ENCODE measurements at places on chromosomes 2 and 18.
A peak's percentile ranks its signal among the peaks of the same experiment; 100 is the strongest.

GRCh38 chr2:240217431-240218301 lies 77.2 kb upstream of the OTOS start:
- DNase-seq: no peak

DNA sequence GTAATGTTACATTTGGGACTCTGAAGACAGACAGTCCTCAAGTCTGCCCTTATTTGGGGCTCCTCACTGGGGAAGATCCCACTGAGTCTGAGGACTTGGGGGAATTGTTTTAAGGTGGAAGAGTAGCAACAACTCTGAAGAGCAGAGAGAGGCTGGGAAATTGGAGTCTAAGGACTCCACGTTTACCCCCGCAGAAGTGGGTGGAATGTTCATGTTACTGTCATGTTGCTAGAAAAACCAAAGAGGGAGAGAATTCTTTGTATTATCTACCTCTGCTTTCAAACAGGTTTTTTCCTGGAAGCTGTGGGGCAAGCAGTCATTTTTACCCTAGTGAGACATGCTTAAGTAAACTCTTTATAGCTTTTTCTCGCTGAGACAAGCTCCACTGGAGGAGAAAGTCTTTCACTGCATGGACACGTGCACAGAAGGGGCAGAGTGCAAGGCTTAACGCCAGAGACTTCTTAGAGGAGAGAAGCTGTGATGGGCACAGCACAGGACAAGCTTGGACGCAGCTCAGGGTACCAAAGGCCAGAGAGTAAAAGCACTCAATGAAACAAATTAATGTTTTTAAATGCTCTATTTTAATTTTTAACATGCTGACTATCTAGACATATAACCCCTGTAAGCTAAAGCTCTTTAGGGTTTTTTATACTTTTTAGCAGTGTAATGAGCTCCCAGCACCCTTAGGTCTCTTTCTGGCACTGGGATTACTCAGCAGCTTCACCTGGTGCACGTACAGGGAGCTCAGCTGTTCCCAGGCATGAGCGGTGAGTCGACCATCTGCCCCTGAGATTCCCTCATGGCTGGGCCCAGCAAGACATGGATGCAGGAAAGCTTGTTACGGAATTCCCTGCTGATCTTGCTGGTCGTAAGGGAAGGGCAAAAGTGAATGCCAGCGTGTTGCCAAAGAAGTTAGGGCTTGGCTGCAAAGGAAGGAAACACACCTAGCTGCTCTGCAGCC lies 54.5 kb upstream of the BIN1 start:
- no peak for DNase-seq

GRCh38 chr2:26989156-26989555 lies 18.7 kb downstream of the MAPRE3 start:
- DNase-seq: no peak

GRCh38 chr18:23573626-23574431 lies 12.5 kb downstream of the NPC1 start:
- no peak for DNase-seq

GRCh38 chr18:40685219-40685618 lies 1269.8 kb upstream of the PIK3C3 start:
- no peak for DNase-seq

DNA sequence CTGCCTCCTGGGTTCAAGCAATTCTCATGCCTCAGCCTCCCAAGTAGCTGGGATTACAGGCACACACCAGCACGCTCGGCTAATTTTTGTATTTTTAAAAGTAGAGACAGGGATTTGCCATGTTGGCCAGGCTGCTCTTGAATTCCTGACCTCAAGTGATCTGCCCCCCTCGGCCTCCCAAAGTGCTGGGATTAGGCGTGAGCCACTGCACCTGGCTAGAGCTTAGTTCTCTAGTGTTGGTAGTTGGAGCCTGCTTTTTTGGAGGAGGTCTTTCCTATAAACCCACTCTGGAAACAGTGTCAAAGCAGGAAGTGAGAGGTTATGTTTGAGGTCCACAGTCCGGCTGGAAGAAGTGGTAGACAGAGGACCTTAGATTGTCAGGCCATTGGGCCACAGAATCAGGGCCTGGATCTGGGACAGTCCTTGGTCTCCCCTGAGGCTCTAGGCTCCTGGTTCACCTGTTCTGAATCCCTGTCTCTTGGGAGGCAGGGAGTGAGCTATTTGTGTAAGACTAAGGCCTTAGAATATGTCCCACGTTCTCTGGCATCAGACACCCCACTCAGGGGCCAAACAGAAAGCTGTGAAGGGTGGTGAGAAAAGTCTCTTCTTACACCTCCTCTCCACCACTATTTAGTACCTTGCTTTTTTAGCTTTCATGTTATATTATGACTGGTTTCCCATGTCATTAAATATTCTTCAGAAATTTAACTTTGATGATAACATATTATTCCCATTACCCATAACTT lies 34.5 kb downstream of the PCBP1 start:
- peak; percentile 37 for DNase-seq

DNA sequence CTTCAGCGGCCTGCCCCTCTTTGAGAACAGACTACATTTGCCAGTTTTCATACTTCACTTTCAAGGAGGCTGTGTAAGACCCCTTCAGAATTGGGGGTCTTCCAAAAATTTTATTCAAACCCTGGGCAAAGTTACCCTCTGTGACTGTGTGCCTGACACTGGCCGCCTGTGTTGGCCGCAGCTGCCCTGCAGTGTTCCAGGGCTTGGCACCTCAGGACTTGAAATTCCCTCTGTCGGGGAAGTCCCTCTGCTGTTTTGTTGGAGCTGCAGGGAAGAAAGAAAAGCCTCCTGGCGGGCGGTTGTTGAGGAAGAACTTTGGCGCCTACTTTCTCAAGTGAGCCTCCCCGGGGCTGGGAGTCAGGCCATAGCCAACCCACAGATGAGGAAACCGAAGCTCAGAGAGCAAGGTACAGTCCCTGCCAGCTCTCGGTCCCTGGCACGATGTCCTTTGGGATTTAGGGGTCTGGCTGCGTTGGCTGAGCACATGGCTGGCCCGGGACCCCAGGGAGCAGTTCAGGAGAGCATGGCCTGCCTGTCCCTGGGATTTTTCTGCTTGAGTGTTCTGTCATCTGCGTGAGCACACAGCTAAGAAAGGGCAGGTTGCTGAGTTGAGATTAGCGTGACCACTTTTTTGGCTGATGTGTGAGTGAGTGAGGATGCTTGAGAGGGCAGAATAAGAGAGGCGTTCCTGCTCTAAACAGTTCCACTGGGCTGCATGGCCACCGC lies 17.9 kb upstream of the ASB1 start:
- no peak for DNase-seq

DNA sequence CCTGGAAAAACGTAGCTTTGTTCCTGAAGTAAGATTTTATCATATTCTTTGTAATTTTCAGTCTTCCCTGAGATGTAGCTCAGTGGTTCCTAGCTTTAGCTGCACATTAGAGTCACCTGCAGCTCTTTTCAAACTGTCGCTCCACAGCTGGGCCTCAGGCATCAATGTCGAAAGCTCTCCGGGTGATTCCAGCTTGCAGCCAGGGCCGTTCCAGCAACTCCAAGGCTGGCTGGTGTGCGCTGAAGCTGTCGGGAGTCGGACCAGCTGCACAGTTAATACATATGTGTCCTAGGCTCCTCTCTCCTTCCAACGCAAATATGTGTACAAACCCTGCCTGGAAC lies 609 bp upstream of the ZNF2 start:
- DNase-seq: no peak

GRCh38 chr2:196459539-196459938 lies 180.0 kb upstream of the CCDC150 start:
- DNase-seq: no peak
